ENCODE measurements at places on chromosomes 16 and 17. TPM values are rescaled to one million over a fixed set of nuclear protein-coding genes. Genes with fewer than 3 reads are reported as not detected.

The HIC1 gene
- 36.4 TPM for total RNA-seq

The CTF1 gene
- 2.5 TPM for total RNA-seq

The AGRP gene
- total RNA-seq: not detected

The TMED6 gene
- total RNA-seq: 0.36 TPM

The BTBD17 gene
- not detected for total RNA-seq

The MYL4 gene
- not detected for total RNA-seq

The POLR2A gene
- 74.1 TPM for total RNA-seq

The WIPF2 gene
- 9.6 TPM for total RNA-seq

The PPP1R1B gene
- total RNA-seq: 4.1 TPM

The MAPK7 gene
- 18.0 TPM for total RNA-seq

The SEZ6 gene
- not detected for total RNA-seq

The EPN3 gene
- not detected for total RNA-seq

The HP gene
- total RNA-seq: not detected

The QRICH2 gene
- total RNA-seq: 1.8 TPM

The DOC2B gene
- total RNA-seq: not detected
